Activated T-helper 2 cell treated with anti-CD3 and anti-CD28 coated beads, Interferon-gamma antibody, Interleukin-2, Interleukin-4, amounts not matched to agents 10 μg/mL and 5 μg/mL and 100 μg/mL, durations not matched to agents 14 hours and 24 hours and 36 hours (primary cell): ENCODE measurements at places on chromosomes 16 and 17.

- no peak for DNase-seq
Observed at GRCh38 chr17:17752821-17753321, 71.6 kb downstream of the RAI1 start.

GRCh38 chr16:66652661-66653360 lies 43.7 kb downstream of the CMTM4 start:
- DNase-seq: no peak

DNA sequence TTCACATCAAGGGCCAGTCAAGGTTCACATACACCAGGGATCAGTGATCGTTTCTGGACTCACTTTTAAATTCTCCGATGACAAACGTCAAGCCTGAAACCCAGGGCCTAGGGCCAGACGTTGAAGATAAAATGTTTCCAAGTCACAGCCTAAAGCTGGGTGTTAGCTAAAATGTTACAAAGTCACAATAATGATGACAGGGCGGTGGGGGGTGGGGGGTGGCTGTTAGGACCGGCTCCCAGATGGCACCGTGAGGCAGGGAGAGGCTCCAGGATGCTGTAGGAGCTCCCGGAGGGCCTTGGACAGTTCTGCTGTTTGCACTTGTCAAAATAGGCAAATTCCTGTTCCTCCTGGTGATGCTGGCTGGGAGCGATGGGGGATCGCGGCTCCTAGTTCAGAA lies 16.4 kb upstream of the RPL13 start:
- no peak for DNase-seq

- no peak for DNase-seq
Observed at GRCh38 chr17:7586673-7587419, 3.0 kb downstream of the SOX15 start.

DNA sequence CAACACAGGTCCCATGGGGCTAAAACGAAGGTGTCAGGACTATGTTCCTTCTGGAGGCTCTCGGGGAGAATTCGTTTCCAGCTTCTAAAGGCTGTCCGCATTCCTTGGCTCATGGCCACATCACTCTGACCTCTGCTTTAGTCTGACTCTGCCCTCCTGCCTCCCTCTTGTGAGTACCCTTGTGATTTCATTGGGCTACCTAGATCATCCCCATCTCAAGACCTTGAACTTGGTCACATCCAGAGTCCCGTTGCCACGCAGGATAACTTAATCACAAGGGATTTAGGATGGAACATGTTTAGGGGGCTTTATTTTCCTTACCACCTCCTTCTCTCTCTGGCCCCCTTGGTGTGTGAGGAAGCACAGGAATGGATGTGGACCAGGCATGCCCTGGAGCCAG lies 160.9 kb upstream of the PLCG2 start:
- no peak for DNase-seq

DNA sequence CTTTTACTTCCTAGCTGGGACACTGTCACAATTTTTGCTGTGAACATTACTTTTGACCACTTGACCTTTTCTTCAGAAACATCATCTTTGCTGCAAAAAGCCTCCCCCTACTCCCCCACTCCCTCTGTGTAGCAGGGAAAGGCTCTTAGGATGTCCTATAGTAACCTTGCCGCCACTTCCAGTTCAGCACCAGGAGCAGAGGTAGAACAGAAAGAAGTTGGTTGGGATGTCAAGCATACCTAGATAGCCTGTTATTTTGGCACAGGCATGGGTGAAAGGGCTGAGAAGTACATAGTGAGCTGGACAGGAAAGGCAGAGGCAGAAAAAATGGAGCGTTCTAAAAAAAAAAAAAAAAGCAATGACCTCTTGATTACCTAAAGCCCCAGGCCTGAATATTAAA lies 31.3 kb downstream of the SMIM36 start:
- no peak for DNase-seq

GRCh38 chr16:81499576-81500380 lies 55.2 kb downstream of the CMIP start:
- no peak for DNase-seq

DNA sequence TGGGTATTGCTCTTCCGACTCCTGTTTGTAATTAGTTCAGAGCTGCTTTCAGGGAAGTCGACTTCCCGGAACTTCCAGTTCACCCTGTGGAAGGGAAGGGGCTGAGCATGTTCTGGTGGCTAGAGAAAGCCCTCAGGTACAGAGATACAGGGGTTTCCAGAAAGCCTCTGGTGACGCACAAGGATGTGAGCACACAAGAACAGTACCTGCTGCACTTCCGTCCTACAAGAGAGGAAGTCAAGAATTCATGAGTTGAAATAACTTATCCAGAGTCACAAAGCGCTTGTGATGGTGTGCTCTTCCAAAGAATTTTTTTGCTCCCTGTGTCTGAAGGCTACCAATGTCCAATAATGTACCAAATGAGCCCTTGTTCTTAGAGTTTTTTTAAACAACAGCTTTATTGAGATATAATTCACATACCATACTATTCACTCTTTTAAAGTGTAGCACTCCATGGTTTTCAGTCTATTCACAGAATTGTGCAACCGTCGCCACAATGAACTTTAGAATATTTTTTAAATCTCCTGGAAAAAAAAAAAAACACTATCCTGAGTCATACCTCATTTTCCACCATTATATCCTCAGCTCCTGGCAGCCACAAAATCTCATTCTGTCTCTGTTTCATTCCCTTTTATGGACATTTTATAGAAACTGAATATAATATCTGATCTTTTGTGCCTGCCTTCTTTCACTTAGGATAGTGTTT lies 327.6 kb downstream of the CDH13 start:
- no peak for DNase-seq

- no peak for DNase-seq
Observed at GRCh38 chr16:57797526-57798266, 4.6 kb downstream of the KIFC3 start.

DNA sequence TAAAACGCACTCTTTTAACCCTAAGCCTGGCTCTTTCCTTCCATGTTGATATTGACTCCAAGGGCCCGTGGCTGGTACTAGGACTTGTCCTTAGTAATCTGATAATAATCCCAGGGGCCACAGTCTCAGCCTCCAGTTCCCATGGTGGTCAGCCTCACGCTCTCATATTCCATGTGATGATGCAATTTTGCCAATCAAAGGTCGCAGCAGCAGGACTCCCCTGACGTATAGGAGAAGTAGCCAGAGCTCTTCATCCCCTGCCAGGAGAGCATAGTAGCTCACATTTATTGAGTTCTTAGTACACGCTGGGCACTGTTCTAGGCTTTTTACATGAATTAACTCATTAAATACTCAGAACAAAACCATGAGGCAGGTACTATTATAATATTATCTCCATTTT lies 42.4 kb downstream of the CD300LF start:
- no peak for DNase-seq

DNA sequence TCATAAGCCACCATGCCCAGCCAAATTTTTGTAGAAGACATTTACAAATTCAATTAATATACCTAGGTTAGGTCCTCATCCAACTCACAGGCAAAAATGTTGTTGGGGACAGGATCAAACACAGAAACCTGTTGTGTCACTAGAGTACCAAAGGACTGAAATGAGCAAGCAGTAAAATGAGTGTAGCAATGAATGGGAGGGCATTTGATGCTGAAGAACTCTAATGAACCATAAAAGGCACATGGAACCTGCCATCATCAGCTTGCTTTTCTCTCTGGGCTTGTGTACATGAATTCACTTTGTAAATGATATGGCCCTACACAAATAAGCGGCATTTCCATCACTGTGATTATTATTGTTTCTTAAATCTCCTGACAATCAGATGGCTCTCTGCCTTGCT lies 17.8 kb downstream of the USP31 start:
- DNase-seq: no peak

DNA sequence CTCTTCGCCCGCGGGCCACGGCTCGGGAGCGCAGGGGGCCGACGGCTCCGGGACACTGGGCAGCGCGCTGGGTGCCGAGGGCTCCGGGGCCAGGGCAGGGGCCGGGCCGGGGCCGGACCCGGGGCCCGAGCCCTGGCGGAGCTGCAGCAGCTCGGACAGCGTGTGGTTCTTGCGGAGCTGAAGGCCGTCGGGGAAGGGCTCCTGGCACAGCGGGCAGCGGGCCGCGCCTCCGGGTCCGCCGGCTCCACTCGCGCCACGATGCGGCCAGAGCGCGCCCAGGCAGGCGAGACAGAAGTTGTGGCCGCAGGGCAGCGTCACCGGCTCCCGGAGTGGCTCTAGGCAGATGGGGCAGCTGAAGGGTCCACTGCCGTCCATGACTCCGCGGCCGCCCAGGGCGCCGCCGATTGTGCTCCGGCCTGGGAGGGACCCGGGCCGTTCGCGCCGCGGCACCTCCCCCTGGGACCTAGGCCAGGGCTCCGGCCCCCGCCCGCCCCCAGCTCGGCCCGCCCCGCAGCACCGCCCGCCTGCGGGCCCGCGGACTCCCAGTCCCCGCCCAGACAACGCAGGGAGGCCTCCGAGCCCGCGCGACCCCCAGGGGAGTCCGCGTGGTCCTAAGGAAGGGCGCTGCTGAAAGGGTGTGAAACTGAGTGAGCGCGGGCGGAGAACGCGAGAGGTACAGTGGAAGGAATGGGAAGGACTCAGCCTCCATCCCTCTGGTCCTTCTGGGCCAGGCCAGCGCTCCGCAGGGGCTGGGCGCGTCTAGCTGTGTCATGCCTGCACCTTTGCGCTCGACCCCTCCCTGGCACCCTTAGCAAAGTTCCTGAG lies at the start of gene TRIM47:
TSS of gene TRIM47 (minus strand) at position 408 of the 825 bp plus-strand sequence. CDS start at position 375, 33 bp downstream.
- no peak for DNase-seq

DNA sequence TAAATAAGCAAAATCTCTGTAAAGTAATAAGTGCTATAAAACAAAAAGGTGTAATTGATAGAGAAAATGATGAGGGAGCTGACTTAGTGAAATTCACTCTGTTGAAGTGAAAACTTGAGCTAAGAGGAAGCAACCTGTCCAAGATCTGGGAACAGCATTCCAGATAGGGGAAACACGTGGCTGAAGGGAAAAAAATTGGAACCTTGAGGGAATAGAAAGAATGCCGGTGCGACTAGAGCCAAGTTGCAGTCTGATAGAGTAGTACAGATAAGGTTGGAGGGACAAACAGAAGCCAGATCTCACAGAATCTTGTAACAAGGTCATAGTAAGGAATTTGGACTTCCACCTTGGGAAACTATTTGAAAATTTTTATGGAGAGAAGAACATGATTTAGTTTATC lies 623 bp upstream of the DDX52 start:
- DNase-seq: no peak

DNA sequence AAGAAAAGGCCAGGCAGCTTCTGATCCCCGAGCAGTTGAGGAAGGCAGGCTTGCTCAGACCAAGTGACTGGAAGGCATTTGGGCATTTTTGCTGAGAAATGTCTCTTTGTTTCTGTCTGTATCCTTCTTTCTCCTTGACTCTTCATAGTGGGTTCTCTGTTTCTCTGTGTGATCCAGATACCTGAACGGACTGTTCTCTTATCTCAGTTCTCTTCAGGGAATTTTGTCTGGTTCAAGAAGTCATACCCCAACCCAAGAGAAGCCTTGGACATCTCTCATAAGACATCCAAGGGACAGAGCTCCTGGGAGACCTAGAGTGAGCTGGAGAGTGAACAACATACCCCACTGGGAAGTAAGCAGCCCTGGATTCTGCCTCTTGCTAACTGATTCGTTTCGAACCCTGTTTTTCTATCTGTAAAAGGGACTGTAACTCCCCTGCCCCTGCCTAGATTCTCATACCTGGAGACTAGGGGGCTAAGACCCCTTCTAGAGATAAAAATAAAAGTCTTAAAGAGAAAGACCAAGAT lies 541 bp downstream of the CCL3 start:
- DNase-seq: no peak
